ENCODE measurements at places on chromosomes 3 and 15. TPM values are rescaled to one million over a fixed set of nuclear protein-coding genes. Genes with fewer than 3 reads are reported as not detected.

Gene ZNF660
- total RNA-seq, result 4.8 TPM

Gene TIMP4
- not detected for total RNA-seq

Gene TFG
- 41.7 TPM for total RNA-seq

Gene IRAK2
- 4.8 TPM for total RNA-seq

- DNase-seq, result no peak
These were observed 10.2 kb downstream of the CPN2 start for GRCh38 chr3:194340757-194341400.

DNA sequence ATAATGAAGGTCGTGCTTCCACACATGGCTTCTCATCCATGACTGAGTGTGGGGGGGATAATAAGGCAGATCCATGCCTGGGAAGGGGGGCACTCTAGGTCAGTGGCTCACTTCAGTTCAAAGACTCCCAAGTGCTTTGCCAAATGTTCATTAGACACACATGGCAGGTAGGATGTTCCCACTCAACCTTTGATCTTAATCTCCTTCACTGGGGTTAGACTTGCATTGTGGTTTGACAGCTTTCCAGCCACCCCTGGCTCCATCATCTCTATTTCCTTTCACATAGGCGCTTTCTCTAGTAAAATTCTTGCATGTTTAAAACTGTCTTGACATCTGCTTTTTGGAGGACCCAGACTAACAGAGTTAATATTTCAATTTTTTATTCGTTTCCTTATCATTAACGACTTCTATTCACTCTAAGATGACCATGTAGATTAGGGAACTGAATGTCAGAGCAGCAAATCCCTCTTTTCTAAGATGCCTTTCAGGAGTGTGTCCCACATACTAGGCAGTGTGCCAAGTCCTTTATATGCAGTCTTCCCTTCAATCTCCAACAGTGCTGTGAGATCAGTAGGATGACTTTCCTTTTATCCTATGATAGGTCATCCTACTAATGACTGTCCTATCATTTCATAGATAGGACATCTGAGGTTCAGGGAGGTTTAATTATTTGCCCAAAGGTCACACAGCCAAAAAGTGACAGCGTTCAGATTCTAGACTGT is 57.9 kb downstream of the BTD start:
- DNase-seq, result no peak

- DNase-seq, result no peak
These were observed 62.6 kb downstream of the SLC7A14 start for GRCh38 chr3:170523248-170523647.

- DNase-seq, result no peak
These were observed 52.8 kb downstream of the MGA start for GRCh38 chr15:41713047-41713446.

GRCh38 chr3:134330883-134331810 is 43.1 kb downstream of the AMOTL2 start:
- no peak for DNase-seq

DNA sequence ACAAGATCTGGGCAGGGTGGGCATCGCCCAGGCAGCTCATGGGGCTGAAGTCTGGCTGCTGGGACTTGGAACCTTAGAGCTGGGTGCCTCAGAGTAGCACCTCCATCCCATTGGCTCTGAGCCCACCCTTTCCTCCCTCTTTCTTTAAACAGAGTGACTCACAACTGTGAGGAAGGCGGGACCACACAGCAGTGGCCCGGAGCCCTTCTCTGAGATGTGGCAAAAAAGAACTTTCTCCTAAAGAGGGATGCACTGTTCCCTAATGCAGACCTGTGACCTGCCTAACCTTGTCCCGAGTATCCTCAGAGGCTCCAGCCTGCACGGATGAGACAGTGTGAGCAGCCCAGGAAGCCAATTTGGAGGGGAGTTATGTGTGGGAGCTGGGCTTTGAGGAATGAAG is 23.6 kb downstream of the PRR20G start:
- no peak for DNase-seq

DNA sequence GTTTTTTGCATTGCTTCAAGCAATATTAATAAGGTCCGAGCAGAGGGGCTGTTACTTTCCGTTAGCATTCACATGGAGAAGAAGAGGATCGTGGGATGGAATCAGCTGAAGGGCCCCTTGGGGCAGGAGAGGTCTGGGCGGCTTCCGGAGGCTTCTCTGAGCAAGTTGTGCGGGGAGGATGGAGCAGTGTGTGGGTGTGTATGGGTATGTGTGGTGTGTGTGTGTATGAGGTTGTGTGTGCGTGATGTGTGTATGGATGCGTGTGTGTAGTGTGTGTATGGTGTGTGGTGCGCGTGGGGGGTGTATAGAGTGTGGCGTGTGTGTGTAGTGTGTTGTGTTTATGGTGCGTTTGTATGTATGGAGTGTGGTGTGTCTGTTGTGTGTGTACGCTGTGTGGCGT is 25.8 kb downstream of the GABRA5 start:
- no peak for DNase-seq

GRCh38 chr15:64586984-64587383 is 126.6 kb downstream of the ZNF609 start:
- DNase-seq, result no peak
